Adipocyte (in vitro differentiated cells): ENCODE measurements at places on chromosomes 13 and 19.

DNA sequence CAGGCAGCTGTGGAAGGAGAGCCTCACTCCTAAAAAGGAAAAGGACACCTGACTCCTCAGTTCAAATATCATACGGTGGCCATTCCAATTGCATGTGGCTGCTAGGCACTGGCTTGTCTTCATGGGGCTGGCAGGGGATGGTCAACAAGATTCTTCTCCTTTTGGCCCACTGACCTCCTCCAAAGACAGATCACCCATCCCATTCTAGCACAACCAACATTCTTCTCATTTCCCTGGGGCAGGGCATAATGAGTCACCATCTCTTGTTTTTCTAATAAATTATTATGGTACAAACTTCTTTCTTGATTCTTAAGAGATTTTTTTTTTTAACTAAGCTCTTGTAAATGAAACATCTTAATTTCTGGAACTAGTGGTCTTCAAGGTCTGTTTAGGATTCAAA, 136.7 kb upstream of the NBEA start:
- DNase-seq, result peak; percentile 15

- DNase-seq, result no peak
Observed at GRCh38 chr13:20843166-20843565, 59.4 kb downstream of the XPO4 start.

DNA sequence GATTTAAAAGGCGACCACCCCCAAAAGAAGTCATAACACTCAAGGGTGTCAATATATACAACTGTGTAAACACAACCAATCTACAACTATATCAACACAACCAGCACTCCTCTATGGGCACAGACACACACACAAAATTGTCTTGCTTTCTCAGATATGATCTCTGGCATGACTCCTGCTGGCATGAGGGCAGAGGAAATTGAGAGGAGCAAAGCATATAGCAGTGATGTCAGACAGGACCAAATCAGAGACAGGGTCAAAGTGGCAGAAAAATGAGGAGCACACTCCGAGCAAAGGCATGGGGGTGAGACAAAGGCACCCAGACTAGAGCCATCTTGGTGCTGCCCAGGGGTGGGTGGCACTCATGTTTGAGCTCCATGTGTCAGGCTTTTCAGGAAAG, 9.6 kb downstream of the IRGQ start:
- no peak for DNase-seq

GRCh38 chr13:98975822-98976261, 2.0 kb downstream of the DOCK9 start:
- no peak for DNase-seq

GRCh38 chr13:106919638-106920037, 351.7 kb upstream of the ARGLU1 start:
- no peak for DNase-seq

DNA sequence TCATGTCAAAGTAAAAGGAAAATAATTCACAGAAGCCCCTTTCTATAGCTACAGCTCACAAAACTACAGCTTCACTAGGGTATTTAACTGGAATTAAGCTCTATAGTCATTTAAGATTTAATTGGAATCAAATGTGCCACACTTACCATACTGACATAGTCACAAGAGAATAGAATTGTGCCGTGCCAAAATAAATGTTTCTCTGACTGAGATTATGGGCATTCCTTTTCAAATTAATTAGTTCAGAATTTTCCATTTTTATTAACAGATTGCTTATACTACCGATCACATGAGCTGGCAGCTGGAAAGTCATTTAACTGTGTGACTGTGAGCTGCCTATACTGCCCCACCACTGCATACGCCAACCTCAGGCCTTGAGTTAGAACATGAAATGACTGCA, 108.4 kb downstream of the LHFPL6 start:
- no peak for DNase-seq
